ENCODE measurements at places on chromosomes 7 and 10.

DNA sequence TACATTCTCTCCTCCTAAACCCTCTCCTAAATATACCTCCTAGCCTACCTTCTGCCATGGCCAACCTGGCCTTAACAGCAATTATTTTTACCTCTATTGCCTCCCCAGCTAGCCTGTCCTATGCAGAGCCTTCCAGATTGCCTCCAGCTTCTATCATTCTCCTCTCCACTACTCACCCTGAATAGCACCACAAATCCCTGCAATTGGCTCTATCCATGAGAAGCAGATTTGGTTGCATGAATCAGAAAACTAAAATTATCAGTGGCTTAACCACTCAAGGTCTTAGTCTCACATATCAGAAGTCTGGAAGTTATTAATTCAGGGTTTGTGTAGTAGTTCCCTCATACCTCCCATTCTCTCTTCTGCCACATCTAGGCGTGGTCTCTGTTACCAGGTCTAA lies 120.3 kb upstream of the CACUL1 start:
- DNase-seq, result no peak

- DNase-seq, result no peak
Measured at GRCh38 chr10:132283604-132284382, 24.0 kb downstream of the STK32C start.

DNA sequence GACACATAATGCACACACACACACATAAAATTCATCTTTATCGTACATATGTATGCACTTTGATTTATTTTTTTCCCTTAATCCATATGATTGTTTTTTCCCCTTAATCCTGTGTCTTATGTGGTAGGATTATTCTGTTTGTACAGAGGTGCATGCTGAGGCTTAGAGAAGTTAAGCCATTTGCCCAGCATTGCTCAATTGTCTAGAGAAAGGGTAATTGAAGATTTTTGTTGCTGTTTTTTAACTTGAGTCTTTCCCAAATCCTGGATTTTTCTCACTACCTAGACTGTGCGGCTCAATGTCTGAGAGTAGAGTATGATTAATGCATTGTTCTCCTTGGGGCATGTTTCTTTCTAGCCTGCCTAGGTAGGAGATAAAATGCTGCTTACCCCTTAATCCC lies 35.0 kb downstream of the WBP1L start:
- DNase-seq, result no peak

- DNase-seq, result no peak
Measured at GRCh38 chr10:43317422-43317821, 50.6 kb upstream of the RASGEF1A start.

DNA sequence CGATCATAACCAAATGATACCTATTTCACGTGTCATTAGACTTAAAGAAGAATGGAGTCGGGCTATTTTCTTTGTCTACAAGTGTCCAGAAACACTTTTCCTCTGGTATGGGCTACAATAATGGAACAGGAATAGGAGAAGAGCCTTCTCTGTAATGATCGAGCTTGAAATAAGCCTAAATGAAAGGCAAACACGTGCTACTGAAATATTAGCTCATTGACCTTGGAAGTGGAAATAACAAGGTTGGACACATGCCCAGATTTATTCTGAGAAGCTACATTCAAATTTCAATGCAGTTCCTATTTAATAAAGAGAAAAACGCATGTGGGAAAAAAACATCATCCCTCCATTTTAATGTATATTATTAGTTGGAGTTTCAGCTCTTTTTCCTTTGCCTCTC lies 254.7 kb upstream of the PTER start:
- DNase-seq, result no peak

GRCh38 chr7:131950758-131951157 lies 394.3 kb upstream of the PODXL start:
- no peak for DNase-seq

GRCh38 chr10:27741173-27742091 lies 4.2 kb downstream of the MKX start:
- DNase-seq, result no peak

DNA sequence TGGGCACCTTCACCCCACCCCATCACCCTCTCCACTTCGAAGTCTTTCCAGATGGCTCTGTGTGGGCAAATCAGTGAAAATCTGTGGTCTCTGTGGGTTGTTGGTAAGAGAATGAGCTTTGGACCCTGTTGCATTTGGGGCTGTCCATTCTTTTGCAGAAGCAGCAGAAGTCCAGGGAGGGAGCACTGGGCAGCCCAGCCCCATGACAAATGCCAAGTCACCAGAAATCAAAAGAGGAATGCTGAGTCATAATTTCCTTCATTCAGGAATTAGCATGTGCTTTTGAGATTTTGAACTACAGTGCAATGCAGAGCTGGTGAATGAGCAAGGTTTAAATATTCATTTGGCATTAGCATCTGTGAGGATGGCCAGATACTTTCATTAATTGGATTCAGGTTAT lies 556.2 kb downstream of the LRMDA start:
- no peak for DNase-seq

- peak; percentile 18 for DNase-seq
Measured at GRCh38 chr10:28291881-28292297, 11.0 kb downstream of the MPP7 start.

- DNase-seq, result no peak
Measured at GRCh38 chr10:119384127-119384526, 158.4 kb downstream of the RGS10 start.

DNA sequence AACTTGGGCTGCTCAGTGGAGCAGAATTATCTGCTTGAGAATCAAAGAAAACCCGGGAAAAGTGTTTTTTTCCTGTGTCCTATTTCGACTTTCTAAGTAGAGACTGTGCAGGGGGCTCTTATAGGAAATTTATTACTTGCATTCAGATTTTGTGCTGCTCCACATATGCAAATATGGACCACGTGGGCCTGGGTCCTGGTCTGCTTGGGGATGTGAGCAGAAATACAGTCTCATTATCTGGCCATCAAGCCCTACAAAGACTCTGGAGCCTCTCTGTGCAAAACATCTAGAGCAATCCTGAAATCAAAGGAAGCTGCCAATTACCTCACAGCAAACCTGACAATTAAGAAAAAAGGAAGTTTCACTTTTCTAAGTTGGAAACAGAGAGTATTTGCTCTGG lies 216.9 kb downstream of the LRMDA start:
- no peak for DNase-seq

- no peak for DNase-seq
Measured at GRCh38 chr7:151754142-151754590, 122.7 kb downstream of the PRKAG2 start.

- no peak for DNase-seq
Measured at GRCh38 chr7:81621893-81622292, 148.0 kb downstream of the HGF start.

- DNase-seq, result no peak
Measured at GRCh38 chr7:12157517-12157916, 53.6 kb upstream of the TMEM106B start.

DNA sequence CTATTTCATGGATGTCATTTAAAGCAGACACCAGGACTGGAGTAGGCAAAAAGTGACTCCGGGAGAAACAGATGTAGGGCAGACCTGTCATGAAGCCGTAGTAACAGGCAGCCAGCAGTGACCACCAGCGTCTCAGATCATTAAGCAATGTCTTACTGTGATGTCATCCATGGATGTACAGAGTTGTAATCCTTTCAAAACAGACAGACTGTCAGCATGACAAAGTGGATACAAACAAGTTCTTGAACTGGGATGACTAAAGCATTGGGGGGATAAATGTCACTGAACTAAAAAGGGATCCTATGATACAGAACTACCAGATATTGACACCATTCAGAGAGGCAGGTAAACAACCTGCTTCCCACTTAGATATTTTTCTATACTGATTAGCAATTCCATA lies 675.5 kb downstream of the PARD3 start:
- no peak for DNase-seq

DNA sequence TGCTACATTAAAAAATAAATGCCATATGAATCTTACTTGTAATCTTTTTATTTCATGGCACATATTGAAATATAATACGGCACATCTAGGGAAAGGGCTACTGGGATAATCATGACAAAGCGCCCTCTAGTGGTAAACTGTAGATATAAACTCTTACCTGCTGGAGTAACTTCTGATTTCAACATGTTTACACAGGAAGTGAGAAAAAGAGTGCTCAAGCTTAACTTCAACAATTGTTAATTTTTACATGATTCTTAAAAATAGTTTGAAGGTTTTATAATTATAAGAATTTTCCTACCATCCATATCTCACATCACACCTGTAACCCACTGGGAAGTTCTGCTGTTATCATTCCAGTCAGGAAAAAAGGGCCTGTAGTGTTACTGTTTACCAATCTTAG lies 2.0 kb upstream of the HEPACAM2 start:
- peak; percentile 17 for DNase-seq

DNA sequence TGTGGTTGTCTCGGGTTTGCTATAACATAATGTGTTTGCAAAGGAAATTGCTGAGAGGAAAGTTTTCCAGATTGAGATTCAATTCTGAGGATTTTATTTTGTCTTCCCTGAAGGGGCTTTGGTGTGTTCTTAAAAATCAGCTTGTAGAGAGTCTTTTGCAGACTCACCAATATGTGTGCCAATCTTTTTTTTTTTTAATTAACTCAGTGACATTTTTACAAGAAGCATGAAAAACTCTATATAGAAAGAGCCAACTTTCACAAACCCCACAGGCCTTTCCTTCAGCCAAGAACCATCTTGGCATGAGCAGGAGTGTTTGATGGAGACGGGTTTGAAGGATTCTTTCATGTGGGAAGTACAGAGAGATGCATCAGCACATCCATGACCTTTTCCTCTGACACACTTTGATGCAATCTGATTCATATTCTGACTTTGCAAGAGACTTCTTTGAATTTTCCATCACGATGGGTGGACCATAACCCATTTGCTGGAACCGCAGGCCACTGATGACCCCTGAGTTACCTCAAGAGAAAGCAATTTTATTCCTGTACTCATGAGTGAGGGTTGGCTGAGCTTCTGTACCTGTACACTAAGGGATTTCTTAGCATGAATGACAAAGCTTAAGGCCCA lies 892.6 kb downstream of the XPNPEP1 start:
- no peak for DNase-seq

DNA sequence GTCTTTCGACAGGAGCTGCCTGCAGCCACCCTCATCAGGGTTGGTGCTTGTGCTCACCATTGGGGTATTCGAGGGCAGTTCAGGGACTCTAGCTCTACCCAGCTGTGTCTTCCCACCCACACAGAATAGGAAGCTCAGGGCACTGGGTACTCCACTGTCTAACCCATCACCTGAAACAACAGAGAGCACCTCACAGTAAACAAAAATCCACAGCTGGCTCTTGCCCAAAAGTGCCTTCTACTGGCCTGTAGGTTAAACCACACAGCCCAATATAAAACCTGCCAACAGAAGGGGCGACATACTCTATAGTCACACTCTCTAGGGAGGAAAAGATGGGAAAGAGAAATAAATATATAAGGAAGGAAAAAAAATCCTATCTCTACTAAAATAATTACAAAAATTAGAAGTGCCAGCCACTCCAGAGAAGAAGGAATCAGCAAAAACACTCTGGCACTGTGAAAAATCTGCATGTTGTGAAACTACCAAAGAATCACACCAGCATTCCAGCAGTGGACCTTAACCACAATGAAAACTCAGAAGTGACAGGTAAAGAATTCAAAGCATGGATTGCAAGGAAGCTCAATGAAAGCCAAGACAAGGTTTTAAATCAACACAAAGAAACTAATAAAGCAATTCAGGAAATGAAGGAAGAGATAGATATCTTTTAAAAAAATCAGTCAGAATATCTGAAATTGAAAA lies 110.0 kb downstream of the HGF start:
- DNase-seq, result no peak

GRCh38 chr7:49483142-49483541 lies 290.3 kb upstream of the VWC2 start:
- DNase-seq, result no peak

DNA sequence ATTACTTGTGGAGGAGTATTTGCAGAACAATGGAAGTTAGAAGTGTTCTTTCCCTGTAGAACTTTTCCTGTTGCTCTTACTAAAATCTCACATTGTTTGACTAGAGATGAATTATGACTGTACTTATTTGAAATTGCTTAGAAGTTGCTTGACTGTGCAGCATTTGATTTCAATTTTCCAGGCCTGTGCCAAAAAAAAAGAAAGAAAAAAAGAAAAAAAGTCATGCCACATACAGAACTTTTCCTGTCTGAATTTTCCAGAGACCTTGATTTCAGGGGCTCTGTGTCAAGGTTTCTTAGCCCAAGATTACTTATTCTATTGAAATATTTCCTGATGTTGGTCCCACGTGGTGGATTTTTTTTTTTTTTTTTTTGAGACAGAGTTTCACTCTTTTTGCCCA lies 3.5 kb upstream of the FAM171A1 start:
- DNase-seq, result no peak

DNA sequence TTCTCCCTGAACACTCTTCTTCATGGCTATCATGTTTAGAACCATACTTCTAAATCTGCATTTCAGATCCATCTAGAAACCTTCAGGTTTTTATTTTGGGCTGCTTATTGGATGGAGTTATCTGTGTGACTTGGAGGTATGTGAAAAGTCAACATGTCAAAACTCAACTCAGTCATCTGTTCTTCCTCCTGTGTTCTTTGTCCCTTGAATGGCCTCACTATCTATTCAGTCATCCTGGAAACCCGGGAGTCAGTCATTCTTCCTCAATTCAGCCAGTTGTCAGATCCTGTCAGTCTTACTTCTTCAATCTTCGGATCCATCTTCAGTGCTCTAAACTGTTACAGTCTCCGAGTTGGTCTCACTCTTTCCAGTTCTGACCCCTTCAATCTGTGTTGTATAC lies 52.2 kb downstream of the VKORC1L1 start:
- no peak for DNase-seq

GRCh38 chr7:100896732-100897608 lies 1.3 kb upstream of the ACHE start:
- no peak for DNase-seq

DNA sequence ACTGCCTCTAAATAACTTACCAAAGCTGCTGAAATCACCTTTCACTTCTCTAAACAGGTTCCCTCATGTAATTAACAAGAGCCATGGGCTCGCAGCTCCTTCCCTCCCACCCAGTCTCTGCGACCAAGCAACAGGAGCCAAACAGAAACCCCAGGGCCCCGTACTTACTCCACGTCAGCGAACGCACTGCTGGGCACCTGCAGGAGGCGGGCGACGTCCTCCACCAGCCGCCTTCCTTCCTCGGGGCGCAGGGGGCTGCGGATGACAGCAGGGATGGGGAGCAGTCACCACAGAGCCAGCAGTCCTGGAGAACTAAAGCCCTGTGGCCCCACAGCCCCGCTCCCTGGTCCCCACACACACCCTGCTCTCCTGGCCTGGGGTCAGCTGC lies 477.0 kb downstream of the PTPRN2 start:
- no peak for DNase-seq

GRCh38 chr7:84677117-84677732 lies 482.6 kb upstream of the SEMA3A start:
- DNase-seq, result no peak

DNA sequence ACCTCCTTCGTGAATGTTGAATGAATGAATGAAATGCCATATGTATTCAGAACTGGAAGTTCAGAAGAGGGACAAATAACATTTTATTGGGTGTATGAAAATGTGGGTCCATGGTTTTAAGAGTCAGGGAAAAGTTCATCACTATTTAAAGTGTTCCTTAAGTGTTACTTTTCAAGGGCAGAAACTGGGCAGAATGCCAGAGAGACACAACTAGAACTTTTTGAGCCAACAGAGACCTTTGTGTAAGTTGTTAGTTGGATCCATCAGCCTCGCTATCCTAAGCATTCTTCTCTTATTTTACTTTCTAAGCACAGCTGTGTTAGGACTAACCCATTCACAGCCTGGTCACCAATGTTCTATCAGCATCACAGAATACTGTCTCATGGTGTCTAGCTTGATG lies 13.6 kb upstream of the TAF3 start:
- DNase-seq, result no peak
